Motor neuron (in vitro differentiated cells): ENCODE measurements at places on chromosomes 4 and X. TPM values are rescaled to one million over a fixed set of nuclear protein-coding genes. Genes with fewer than 3 reads are reported as not detected.

DNA sequence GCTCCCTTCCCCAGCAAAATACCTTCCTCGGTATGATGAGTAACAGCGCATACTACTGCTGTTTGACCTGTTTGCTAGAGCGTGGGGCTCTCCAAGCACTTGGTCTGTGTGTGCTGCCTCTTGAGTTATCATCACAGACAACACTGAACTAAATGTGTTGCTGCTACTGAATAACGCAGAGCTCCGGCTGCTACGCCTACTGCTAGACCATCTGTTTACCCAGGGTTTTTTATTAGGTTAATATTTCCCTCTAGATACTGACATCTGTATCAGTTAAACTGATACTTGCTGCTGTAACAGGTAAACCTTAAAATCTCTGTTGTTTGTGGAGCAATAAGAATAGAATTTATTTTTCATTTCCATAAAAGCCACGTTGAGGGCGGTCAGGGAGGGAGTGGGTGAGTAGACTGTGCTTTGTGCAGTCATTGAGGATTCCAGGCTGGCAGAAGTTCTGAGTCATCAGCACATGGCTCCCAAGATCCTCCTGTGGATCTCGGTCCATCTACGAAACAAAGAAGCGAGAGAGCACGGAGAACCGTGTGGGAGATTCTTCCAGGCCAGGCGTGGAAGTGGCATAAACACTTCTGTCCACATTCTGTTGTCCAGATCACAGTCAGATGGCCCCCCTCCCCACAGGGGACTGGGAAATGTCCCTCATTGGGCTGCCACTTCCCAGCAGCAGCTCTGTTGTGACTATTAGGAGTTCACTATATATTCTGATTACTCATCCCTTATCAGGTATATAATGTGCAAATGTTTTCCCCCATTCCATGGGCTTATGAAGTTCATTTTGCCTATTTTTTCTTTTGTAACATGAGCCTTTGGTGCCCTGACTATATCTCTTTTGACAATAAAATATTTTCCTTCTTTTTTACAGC lies 14.1 kb downstream of the GRK4 start:
- peak; percentile 74 for ATAC-seq

- no peak for ATAC-seq
These were observed 12.5 kb downstream of the MORC4 start for GRCh38 chrX:106987488-106987887.

GRCh38 chrX:264634-265455 lies 16.3 kb upstream of the PLCXD1 start:
- ATAC-seq: no peak

- ATAC-seq: peak; percentile 74
These were observed 10.2 kb upstream of the N4BP2 start for GRCh38 chr4:40046311-40046980.

- ATAC-seq: no peak
These were observed 89.0 kb downstream of the PHEX start for GRCh38 chrX:22121161-22121560.

DNA sequence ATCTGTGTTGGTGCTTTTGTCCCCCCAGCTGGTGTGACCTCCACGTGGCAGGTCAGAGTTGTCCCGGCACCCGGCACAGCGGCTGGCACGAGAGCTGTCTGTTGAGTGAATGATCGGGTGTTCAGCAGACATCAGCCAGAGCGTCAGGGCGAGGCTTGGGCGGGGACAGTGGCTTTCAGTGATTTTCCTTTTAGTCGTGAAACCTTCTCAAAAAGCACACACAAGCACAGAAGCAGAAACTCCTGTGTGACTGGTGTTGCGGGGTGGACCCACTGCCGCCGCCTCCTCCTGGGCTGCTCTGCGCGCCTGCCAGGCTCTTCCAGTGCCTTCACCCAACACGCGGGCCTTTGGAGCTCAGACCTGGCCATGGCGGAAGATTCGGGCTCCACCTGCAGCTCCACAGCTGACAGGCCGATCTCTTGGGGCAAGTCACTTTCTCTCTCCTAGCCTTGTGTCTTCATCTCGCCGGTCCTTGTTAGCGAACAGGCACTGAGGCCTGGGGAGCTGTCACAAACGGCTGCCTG lies 51.4 kb upstream of the HGFAC start:
- ATAC-seq: no peak

GRCh38 chrX:153299855-153300254 lies 21.7 kb downstream of the PNMA6F start:
- no peak for ATAC-seq

GRCh38 chrX:331151-331824 lies 12.7 kb upstream of the GTPBP6 start:
- ATAC-seq: peak; percentile 87

DNA sequence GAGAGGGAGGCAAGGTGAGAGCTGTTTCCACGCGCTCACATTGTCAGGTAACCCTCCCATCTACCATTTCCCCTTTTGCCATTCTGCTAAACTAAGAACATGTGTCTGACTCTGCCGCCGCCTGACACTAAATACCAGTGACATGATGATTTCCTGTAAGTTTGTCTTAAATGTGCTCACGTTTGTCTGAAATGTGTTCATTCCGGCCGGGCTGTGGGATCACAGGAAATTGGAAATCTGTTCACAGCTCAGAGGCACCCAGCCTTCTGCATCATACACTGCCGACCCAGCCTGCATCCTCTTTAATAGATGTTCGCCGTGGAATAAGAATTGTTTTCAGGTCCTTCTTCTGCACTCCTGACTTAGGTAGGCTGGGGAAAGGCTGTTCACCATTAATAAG lies 336.2 kb upstream of the PPARGC1A start:
- ATAC-seq: no peak

DNA sequence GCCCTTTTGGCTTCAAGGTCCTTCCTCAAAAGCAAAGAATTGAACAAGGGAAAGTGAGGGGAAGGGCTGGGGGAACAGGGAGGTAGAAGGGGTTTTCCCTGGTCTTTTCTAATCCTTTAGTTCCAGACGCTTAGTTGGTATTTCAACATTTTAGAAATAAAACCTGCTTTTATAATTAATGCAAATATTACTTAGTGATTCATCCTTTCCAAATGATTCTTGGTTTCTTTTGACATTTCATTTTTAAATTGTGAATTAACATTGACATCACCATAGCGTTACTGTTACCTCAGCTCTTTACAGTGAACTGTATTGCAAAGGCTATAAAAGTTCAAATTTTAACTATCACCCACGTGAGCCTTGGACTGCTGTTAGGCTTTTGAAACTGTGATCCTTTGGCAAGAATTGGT lies 20.9 kb downstream of the NFKB1 start:
- ATAC-seq: peak; percentile 29

TGIF2LX gene
- not detected in 2 replicates for total RNA-seq

ASB12 gene
- 0.43 TPM in 1 of 2 replicates, not detected in the other for total RNA-seq

PNPLA4 gene
- 7.5 and 9.2 TPM in 2 replicates for total RNA-seq

EXOC1L gene
- total RNA-seq: not detected in 2 replicates

DGKK gene
- 0.66 and 1.0 TPM in 2 replicates for total RNA-seq

ERCC6L gene
- 7.5 and 8.3 TPM in 2 replicates for total RNA-seq
